ENCODE measurements at places on chromosomes 5 and 9.

DNA sequence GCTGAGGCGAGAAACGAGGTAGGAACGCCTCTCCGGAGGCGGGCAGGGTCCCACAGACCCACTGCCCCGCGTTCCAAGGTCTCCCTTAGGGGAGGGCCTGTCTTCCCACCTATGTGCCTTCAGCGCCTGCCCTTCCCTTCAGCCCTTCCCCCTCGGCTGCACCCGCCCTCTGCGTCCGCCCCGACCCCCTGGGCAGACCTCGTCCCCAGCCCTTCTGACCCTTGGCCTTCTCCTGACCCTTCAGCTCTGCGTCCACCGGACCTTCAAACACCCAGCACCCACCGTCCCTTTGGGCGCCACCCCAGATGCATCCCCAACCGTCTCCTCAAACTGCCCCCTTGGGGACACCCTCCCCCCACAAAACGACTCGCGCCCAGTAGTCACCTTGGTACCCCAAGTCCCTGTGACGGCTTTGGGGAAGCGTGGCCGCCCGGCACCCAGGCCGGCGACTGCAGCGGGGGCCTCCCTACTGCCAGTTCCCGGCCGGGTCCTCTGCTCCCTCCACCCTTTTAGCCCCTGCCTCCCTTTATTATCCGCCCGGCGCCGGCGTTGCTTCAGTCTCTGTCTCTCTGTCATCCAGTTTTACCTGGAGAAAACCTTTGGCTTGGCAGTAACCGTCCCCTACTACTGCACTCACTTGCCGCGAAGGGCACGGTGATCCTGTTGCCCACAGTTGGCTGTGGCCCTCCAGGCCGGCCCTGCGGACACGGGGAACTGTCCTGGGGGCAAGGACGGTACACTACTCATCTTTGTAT is 421 bp downstream of the RUSC2 start:
- no peak for DNase-seq

DNA sequence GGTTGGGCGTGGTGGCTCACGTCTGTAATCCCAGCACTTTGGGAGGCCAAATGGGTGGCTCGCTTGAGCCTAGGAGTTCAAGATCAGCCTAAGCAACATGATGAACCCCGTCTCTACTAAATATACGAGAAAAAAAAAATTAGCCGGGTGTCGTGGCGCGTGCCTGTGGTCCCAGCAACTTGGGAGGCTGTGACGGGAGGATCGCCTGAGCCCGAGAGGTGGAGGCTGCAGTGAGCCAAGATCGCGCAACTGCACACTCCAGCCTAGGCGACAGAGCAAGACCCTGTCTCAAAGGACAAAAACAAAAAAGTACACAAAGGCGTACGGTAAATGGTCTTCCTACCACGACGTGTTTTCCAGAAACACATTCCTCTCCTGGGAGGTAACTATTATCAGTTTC is 538 bp upstream of the BDP1 start:
- no peak for DNase-seq

GRCh38 chr5:127718181-127718580 is 15.0 kb downstream of the CCDC192 start:
- DNase-seq = no peak

DNA sequence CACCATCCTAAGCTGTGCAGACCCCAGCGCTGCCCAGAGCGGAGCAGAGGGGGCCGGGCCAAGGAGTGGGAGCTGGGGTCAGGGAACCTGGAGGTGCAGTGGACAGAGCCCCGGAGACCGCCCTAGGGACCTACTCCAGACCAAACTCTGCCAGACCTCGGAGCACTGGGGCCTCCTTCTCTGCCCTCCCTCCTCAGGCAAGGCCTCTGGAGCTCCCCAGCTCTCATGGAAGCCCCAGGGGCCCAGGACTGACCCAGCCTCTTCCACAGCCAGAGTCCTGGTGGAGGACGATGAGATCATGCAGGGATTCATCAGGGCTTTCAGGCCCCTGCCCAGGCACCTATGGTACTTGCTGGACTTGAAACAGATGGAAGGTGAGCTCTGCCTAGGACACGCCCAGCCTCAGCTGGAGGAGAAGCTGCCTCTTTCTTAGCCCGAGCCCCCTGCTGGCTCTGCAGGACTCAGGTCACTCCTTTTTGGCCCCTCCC is 3.6 kb downstream of the PAEP start:
- no peak for DNase-seq

DNA sequence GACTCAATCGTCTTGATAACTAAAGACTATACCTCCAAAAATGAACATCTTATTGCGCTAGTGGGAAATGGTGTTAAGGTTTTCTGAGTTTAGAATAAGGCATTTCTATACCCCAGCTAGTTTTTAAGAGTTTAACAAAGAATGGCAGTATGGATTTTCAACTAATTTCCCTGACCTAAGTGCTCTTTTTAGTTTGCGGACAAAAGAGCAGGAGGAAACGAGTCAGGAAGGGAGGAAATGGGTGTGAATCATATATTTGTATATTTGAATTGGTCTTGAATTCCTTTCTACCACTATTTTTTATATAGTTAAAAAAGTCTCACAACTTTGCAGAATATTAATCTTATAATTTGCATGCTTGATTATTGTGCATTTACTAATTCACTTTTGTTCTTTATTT is 516.3 kb upstream of the ZNF608 start:
- DNase-seq = no peak

GRCh38 chr5:152551061-152551460 is 146.0 kb upstream of the NMUR2 start:
- no peak for DNase-seq

DNA sequence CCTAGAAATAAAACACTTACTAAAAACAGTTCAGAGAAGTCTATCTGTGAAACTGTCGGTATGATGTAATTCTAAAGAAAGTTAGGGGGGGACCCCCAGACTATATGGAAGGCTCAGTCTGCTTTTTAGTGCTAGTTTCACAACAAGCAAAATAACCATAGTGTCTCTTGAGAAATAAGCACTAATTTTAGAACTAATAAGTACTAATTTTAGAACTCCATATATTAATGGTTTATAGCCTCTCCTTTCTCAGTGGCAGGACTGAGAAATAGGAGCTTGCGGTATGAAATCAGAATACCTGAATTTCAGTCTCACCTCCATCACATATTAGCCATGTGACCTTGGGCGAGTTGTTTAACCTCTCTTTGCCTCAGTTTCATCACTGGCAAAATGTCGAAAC is 1.4 kb upstream of the PHF24 start:
- DNase-seq = no peak

- DNase-seq = no peak
Observed at GRCh38 chr9:110842986-110843385, 174.4 kb downstream of the MUSK start.

DNA sequence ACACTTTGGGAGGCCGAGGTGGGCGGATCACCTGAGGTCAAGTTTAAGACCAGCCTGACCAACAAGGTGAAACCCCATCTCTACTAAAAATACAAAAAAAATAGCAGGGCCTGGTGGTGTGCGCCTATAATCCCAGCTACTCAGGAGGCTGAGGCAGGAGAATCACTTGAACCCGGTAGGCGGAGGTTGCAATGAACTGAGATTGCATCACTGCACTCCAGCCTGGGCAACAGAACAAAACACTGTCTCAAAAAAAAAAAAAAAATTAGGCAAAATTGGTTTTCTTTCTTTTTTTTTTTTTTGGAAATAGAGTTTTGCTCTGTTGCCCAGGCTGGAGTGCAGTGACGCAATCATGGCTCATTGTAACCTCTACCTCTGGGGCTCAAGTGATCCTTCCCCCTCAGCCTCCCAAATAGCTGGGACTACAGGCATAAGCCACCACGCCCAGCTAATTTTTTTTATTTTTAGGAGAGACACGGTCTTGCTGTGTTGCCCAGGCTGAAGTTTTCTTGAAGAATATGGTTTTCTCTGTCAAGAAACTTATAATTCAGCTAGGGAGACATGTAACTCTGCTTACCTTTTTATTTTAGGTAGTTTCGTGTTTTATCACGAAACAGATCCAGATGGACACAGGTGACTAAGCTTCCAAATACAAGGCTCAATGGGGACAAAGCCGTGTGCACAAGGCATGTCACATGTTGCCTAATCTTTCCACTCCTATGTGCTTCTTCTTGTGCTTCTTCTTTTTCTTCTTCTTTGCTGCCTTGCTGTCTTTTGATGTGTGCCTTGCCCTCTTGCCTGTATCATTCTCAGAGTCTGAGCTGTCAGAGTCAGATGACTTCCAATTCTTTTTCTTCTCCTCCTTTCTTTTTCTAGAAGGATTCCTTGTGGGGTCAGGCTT is 14.3 kb downstream of the TTC1 start:
- DNase-seq = no peak

DNA sequence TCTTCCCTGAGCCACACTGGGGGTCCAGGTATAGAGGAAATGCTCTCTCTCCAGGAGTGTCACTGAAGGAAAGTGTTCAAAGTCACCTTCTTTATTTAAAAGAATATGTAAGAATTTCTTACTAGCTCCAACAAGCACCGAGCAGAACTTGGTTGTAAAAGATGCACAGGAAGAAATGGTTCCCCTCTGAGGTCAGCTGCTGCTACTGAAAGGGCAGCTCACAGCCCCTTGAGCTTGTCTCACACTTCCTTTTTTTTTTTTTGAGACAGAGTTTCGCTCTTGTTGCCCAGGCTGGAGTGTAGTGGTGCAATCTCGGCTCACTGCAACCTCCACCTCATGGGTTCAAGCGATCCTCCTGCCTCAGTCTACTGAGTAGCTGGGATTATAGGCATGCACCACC is 77.2 kb downstream of the PRRT1B start:
- no peak for DNase-seq

GRCh38 chr9:76868897-76869296 is 37.0 kb downstream of the PRUNE2 start:
- DNase-seq = no peak

DNA sequence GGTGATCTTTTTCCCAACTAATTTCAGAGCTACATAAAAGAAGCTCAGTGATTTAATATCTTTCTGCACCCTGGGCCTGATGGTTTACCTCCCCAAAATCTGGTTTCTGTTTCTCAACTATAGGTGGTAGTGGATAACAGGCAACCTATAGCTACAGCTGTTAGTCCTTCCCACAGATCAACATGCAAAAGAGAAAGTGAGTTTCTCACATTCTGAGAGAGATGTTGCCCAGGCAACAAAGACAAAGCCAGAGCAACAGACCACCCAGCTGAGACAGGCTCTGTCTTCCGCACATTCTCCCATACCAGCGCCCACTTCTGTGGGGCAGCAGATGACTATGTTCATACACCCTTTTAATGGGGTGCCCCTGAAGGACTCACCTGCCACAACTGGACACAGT is 40.7 kb upstream of the PPP2R2B start:
- DNase-seq = no peak

- peak; percentile 50 for DNase-seq
Observed at GRCh38 chr5:74630453-74631066, 10.0 kb downstream of the ENC1 start.

DNA sequence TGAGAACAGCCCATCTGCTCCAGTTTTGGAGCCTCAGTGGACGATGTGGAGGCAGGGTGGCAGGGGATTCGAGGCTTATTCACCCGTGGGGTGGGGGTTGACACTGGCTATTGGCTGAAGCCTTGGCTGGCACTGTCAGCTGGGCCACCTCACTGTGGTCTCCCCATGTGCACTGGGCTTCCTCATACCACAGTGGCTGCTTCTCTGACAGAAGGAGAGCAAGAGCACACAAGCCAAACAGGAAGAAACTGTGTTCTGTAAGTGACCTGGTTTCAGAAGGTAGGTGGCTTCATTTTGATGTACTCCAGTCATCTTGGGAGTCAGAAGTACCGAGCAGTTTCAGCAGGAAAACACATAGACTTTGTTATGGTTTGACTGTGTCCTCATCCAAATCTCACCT is 24.7 kb upstream of the CTNND2 start:
- no peak for DNase-seq

DNA sequence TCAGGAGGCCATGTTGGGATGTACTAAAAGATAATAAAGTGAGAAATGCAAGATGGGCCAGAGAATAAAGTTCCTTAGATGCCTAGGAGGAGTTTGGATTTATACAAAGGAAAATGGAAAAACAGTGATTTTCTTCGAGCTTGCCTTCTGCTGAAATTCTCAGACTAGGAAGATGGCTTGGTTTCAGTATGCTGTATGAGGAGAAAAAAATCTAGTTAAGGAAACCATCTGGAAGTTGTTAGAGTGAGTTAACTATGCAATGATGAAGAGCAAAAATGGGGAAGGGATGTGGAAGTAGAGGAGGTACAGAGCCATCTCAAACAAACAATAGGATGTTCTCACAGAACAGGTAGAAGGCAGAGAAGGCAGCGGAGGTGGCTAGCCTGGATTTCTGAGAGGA is 162.9 kb upstream of the FTMT start:
- no peak for DNase-seq

- no peak for DNase-seq
Observed at GRCh38 chr5:149301049-149301743, 29.5 kb downstream of the AFAP1L1 start.

GRCh38 chr9:89935115-89935514 is 330.3 kb downstream of the GADD45G start:
- DNase-seq = no peak

GRCh38 chr5:68231414-68232076 is 16.0 kb downstream of the PIK3R1 start:
- DNase-seq = no peak

DNA sequence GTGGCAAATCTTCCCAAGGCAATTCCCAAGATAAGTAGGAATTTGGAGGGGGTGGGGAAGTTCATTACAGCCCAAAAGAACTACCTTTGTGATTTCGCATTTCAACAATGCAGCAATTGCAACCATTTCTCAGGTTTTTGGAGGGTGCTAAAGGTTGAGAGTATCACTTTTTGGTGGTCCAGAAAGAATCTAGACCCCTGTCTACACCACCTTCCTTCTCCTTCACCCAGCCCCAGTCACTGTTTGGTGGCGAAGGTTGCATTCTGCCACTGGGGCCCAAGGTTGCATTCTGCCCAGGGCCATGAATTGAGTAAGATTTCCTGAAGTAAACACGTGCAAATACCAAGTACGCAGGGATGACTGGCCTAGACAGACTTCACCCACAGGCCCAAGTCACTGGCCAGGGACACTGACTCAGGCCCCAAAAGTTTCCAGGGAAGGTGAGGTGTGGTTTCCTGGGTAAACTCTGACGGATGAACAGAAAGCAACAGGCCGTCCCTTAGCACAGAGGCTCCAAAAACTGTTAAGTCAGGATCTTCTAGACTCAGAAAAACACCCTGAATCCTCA is 5.7 kb downstream of the PDE6A start:
- no peak for DNase-seq

DNA sequence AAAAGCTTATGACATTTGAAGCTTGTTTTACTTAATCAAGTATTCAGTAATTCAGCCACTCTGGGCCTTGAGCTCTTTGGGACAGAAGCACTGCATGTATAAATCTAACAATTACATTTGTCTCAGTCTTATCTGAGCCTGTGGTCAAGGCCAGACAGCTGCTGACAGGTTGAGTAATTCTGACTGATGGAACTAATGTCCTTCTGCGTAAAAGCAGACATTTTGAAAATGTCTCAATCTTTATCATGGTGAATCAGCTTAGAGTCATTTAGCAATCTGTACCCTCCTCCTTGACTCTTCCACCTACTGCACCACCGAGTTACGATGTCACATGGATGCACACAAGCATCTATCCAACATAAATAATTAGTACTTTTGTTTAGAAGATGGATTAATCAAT is 400.0 kb downstream of the ARRDC3 start:
- no peak for DNase-seq
